ENCODE measurements at places on chromosomes 6 and 20.

DNA sequence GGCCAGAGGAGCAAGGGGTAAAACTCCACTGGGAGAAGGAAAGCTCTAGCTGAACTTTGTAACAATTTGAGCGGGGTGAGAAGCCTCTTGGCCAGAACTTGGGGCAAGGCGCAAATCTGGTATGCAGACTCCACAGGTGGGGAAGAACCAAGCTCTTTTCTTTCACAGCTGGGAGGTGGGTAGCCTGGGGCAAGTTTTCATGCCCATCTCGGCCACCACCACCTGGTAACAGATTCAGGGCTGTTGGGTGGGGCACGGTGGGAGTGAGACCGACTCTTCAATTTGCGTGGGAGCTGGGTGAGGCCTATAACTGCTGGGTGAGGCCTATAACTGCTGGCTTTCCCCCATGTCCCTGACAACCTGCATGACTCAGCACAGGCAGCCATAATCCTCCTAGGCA, 37.5 kb downstream of the SDHAF4 start:
- DNase-seq, result no peak

- no peak for DNase-seq
These were observed 43.0 kb downstream of the HDDC2 start for GRCh38 chr6:125258651-125259353.

DNA sequence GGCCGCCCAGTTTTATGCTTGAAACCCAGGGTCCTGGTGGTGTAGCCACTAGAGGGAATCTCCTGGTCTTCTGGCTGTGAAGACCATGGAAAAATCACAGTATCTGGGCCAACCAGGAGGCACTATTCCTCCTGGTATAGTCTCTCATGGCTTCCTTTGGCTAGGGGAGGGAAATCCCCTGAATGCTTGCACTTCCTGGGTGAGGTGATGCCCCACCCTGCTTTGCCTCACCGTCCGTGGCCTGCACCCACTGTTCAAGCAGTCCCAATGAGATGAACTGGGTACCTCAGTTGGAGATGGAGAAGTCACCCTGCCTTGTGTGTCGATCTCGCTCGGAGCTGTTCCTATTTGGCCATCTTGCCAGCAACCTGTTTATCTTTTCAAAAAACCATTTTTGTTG, 10.1 kb upstream of the ZNF337 start:
- DNase-seq, result peak; percentile 58

DNA sequence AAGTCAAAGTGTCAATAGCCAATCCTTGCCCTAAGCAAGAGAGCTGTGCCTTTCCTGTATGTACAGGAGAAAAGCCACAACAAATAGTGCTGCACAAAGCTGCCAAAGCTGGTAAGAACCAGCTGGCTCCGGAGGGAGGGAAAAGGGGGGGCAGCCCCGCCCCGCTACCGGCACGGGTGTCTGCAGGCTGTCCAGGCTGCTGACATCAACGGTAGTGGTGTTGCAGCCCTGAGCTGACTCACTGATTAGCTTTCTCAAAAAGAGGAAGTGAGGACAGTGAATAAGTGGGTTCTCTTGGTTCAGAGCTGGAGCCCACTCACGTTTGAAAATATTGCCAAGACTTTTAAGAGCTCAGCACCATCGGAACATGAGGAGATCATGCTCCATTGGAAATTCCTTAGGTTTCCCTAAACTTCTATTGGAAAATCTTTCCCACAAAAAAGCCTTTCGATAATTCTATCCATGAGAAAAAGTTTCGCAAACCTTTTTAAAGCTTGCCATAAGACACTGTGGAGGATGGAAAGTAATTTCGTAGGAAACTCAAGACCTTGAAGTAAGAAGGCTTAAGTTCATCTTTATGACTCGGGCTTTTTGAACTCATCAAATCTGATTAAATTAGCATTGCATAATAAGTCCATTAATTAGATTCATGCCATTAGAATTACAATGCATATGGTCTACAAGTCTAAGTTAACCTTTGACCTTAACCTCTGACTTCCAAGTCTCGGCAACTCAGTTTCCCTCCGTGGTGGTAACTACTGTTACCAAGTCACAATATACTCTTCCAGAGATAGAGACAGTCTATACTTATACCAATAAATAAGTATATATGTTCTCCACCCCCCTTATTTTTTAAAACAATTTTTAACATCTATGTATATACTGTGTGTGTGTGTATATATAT, 67.0 kb downstream of the TNFRSF21 start:
- DNase-seq, result peak; percentile 46

GRCh38 chr6:83708546-83708969, 343 bp downstream of the SNAP91 start:
- DNase-seq, result no peak

- no peak for DNase-seq
These were observed 812 bp downstream of the MYMX start for GRCh38 chr6:44217332-44218143.

DNA sequence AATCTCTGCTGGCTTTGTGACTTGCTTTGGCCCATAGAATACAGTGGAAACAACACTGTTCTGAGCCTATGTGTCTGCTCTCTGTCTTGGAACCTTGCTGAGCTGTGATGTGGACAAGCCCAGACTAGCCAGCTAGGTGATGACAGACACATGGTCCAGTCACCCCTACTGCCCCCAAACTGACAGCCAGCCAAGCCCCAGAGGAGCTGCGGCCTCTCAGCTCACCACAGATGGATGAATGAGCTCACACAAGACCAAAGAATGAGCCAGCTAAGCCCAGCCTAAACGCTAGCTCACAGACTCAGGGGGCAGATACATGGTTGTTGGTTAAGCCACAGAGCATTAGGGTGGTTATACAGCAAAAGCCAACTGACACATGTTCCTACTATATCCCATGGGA, 4.1 kb downstream of the AARS2 start:
- DNase-seq, result no peak

DNA sequence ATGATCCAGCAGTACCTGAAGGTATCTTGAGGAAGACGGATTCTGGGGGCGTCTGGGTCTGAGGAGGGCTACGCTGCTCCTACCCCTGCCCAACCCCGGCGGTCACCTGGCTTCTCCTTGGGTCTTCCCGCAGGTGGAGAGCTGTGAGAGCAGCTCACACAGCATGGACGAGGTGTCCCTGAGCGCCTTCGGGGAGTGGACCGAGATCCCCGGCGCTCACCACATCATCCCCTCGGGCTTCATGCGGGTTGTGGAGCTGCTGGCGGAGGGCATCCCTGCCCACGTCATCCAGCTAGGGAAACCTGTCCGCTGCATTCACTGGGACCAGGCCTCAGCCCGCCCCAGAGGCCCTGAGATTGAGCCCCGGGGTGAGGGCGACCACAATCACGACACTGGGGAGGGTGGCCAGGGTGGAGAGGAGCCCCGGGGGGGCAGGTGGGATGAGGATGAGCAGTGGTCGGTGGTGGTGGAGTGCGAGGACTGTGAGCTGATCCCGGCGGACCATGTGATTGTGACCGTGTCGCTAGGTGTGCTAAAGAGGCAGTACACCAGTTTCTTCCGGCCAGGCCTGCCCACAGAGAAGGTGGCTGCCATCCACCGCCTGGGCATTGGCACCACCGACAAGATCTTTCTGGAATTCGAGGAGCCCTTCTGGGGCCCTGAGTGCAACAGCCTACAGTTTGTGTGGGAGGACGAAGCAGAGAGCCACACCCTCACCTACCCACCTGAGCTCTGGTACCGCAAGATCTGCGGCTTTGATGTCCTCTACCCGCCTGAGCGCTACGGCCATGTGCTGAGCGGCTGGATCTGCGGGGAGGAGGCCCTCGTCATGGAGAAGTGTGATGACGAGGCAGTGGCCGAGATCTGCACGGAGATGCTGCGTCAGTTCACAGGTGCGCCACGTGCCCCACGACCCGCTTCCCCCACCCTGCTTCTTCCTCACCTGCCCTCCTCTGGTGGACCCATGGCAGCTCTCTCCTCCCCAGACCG, 166.9 kb upstream of the RNF24 start:
- no peak for DNase-seq

DNA sequence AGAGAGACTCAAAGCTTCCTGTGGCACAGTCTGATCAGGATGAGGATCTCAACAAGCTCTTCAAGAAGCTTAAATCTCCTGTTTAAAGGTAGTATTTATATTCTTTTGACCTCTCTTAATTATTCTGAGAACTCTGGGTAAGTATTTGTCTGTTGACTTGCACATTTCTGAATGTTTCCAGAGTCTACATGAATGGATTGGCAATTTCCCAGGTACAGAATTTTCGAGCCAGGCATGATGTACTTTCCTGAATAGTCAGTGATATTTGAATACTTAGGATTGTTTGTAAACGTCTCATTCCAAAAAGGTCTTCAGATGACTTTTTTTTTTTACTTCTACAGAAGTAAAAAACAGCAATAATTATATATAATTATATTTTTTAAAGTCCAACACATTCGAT, 293.4 kb downstream of the TBC1D32 start:
- DNase-seq, result no peak

DNA sequence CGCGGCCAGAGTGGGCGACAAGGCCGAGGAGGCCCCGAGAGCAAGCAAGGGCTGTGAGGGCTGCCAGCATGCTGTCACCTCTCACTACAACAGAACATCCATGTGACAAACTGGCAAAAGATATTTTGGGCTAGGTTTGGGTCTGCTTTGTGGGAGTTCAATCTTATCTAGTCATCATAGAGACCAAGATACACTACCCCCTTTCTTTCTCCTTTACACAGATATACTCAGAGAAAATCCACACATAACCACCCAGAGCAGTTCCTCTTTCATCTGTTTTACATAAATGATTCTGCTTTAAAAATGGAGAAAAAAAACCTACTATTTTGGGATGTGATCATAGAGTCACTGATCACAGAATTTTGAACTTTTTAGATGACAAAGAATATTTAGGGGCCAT, 16.8 kb downstream of the SOX4 start:
- DNase-seq, result no peak

DNA sequence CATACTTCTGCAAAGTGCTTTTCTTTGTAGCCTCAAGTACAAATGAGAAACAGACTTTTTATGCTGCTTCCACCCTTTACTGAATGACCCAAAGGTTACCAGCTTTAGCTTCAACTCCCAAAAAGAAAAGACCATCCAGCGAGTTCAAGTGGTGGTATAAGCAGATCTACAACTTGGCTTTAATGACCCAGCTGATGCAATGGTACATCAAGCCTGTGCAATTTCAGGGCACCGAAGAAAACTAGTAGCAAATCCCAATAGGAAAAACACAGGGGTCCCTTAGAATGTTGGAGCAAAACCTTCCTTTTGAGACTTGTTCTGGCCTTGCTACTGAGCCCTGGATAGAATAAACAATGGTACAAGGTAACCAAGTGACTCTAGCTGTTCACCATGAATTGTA, 33.8 kb downstream of the STX7 start:
- DNase-seq, result no peak

DNA sequence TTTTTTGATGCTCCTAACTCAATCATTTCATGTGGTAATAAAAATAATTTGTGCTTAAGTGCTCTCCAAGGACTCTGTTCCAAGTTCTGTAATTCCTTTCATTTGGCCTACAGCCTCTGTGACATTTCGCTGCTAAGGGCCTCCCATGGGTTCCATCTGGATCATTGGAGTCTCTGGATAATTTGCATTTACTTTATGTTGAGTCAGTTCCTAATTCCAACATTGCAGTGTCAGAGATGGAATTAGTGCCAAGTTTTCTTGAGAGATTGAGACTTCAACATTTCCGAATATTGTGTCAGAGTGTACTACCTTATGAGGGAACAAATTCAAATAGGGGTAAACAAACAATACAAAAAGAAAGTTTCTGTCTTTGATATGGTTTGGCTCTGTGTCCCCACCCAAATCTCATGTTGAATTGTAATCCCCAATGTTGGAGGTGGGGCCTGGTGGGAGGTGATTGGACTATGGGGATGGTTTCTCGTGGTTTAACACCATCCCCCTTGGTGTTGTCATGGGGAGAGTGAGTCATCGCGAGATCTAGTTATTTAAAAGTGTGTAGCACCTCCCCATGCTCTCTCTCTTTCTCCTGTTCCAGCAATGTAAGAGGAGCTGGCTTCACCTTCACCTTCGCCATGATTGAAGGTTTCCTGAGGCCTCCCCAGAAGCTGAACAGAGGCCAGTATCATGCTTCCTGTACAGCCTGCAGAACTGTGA, 244.1 kb upstream of the TBX18 start:
- DNase-seq, result no peak

DNA sequence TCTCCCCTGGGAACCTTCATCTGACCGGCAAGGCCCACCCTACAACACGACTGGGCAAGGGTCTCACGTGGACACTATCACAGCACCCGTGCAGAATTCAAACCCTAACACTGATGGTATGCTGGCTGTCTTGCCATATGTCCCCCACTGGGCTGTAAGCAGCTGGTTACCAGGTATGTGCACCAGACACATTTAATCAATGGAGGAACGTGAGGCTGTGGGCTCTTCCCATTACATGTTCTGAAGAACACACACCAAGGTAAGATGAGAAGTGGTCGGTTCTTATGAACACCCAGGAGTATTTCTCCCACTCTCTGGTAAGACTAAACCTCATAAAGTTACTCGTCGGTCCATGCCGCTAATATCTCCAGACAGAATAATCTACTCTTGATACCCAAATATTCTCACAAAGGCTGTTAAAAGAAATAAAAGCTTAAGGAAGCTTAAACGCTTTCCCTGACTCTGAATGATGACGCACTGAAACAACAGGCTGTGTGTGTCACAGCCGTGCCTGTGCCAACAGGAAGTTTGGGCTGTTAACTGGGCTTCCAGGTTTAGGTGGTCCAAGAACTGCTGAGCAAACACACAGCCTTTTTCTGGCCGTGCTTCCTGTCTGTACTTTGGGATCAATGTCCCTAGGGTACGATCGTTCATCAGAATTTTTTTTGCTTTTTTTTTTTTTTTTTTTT, 75.3 kb downstream of the SLC23A2 start:
- DNase-seq, result no peak

DNA sequence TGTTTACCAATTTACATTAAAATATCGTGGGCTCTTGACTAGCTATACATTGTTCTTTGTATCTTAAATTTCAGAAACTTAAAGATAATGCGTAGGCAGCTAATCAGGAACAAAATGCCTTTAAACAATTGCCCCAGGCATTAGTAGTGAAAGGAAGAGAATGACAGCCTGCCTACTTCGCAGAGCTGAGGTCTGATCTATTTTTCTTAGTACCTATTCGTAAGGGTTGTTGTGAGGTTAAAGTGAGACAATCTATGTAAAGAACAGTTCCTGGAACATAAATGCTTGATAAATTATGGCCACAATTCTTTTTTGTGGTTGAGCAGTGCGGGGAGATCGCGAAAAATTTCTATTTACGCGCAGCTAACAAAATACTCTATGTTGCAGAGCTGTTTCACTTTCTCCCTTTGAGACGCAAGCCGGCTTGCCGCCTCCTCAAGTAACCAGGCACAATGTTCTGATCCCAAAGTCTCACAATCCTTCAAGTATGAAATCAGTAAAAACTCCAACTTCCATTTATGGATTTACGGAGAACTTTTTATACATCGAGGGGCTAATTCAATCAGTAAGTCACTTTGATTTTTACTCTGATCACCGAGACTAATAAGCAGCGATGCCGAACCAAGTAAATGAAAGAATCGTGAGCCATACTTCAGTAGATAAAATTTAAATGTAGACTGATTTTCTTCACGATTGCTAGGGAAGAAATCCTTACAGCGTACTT, 878 bp upstream of the PNRC1 start:
- peak; percentile 84 for DNase-seq

Measured in CD4-positive, alpha-beta T cell treated with Interleukin-4 for 4 hours (primary cell).